Fibroblast of villous mesenchyme (primary cell): ENCODE measurements at places on chromosomes 11 and 22.

DNA sequence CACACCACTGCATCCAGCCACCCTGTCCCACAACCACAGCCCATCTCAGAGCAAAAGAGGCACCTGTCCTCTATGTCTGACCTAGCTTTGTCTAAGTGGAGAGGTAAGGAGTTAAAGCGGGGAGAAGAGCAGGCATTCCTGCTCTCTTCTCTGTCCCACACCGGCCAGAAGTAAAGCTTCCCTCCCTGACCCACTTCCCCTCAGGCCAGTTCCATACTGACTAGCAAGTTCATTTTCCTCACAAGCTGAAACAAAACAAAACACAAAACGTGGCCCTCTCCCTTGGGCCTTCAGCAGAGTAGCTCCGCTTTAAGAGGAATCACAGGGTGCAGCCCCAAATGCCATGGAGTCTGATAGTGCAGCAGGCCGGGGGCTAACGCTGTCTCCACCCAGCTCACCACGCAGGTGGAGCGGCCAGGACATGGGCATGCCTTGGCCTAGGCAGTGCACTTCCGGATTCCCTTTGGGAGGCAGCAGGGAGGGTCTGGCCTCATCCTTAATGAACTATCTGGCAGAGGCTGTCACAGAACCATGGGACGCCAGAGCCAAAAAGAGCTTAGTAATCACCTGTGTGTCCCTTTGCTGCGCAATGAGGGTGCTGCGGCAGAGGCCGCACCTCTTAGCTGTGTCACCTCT lies 34.0 kb downstream of the FLI1 start:
- no peak for DNase-seq

- no peak for DNase-seq
Measured at GRCh38 chr11:2470495-2470894, 25.7 kb downstream of the KCNQ1 start.

GRCh38 chr22:20407829-20408228 lies 13.9 kb downstream of the ZNF74 start:
- DNase-seq = no peak

DNA sequence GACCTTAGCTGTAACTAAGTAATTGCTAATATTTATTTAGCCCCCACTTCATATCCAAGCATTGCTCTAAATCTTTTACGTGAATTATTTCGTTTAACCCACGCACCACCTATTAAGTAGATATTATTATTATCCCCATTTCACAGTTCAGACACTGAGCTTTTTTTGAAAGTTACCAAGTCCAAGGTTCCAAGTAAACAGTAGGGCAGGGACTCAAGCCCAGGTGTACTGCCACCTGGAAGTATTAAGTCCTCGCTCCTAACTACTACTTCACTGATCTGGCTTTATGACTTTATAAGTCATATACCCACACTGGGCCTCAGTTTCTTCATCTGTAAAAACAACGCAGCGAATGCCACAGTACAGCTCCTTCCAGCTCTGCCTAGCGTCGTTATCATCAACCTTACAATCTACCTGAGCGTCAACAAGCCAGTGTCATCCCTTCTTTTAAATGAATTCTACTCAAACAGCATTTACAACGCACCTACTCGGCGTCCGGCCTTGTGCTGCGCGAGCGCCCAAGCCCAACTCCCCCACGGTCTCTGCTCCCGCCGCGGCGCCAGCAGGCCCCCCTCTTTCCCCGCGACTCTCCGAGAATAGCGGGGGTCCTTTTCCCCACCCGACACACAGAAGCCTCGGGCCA lies 624 bp downstream of the TMEM41B start:
- peak; percentile 33 for DNase-seq

GRCh38 chr11:119807841-119808240 lies 78.8 kb upstream of the NECTIN1 start:
- DNase-seq = no peak

GRCh38 chr11:32088117-32088941 lies 2.5 kb upstream of the RCN1 start:
- DNase-seq = peak; percentile 84

DNA sequence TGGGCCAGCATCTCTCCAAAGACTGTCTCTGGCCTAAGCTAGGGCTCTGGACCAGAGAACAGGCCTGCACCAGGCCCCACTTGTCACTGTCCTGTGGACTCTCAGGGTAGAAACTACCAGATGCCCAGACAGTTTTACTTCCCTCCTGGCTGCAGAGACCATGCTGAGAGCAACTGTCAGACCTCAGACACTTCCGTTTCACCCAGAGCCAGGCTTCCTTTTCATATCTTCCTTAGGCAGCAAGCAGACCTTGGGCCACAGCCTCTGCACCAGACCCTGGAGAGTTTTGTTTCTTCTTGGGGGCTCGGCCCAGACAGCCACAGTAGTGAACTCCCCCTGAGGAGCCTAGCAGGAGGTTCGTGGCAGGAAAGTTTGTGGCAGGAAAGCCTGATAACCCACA lies 12.1 kb upstream of the FCHSD2 start:
- no peak for DNase-seq

DNA sequence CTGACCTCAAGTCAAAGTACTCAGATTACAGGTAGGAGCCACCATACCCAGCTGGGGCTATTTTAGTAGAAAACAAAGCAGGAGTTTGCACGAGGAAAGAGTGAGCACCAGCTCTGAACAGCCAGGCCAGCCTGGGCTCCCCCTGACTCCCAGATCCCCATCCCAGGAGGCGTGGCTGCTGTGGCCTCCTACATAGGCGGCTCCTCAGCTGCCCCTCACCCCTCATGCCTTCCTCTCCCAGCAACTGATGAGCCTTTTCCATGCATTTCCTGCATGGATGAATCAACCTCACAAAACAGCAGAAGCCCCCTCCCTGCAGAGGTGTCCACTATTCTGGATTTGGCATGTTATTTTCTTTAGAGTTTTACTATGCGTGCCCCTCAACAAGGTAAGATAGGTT lies 10.5 kb upstream of the FLRT1 start:
- no peak for DNase-seq

DNA sequence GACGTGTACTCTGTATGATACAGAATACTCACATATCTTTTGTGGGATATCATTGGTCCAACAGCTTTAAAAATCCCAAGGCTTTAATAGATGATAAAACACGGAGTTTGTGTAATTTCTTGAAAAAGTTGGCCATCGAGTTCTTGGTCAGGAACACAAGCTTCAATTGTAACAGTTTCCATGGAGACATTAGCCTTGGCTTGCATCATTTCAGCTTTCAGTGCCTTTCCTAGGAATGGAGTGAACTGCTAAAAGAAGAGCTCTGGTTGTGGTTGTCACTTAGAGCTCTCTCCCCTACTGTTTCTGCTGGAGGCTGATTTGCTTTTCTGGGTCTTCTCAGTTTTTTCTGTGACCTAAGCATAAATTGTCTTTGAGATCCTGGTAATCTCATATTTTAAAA lies 14.2 kb downstream of the BMAL1 start:
- no peak for DNase-seq

GRCh38 chr22:38042488-38042790 lies 14.8 kb upstream of the PICK1 start:
- DNase-seq = no peak

- no peak for DNase-seq
Measured at GRCh38 chr11:86553265-86553664, 119.2 kb downstream of the ME3 start.

DNA sequence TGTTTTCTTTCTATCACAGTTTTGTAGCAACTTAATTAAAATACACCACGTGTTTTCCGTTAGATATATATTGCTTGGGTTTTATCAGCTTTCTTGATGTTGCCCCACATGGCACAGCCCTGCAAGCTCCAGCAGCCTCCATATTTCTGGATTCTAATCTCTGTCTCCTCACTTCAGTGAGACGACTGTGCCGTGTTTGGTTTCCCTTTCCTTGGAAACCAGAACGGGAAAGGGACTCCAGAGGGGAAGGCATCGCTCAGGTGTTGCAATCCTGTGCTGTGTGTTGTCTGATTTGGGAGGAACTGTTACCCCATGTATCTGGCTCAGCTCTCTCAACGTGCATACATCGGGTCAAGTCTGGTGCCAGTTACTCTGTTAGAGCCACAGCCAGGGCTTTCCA lies 464.2 kb upstream of the B3GAT1 start:
- DNase-seq = no peak

DNA sequence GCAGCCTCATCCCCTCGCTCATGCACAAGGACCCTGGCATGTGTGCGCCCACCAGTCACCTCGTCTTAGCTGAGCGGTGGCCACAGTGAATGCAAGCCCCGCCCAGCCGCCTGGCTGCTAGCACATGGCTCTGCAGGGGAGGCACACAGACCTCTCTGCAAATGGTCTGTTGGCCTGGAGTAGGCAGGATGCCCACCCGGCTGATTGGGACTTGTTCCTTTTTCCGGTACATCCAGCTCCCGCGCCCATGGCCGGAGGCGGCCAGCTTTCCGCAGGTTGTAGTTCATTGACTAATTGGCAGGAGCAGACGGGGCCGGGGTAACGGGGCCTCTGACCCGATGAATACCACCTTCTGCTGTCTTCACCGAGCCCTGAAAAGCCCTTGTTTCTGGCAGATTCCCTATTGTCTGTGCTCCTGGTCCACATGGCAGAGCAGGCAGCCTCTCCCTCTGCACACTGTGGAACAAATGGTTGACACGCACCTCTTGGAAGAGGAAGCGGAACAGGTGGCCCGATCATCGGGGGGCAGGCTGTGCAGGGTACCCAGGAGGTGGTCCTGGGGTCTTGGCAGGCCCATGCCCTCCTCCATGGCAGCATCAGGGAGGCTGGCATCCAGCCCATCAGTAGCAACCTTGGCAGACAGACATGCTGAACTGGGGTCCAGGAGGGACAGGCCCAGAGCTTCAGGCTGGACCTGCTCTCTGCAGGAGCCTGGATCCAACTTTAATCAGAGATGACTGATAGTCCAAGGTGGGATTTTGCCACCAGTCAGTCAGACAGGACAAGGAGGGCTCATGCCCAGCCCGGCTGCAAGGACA lies 1512.0 kb downstream of the BRD1 start:
- no peak for DNase-seq

DNA sequence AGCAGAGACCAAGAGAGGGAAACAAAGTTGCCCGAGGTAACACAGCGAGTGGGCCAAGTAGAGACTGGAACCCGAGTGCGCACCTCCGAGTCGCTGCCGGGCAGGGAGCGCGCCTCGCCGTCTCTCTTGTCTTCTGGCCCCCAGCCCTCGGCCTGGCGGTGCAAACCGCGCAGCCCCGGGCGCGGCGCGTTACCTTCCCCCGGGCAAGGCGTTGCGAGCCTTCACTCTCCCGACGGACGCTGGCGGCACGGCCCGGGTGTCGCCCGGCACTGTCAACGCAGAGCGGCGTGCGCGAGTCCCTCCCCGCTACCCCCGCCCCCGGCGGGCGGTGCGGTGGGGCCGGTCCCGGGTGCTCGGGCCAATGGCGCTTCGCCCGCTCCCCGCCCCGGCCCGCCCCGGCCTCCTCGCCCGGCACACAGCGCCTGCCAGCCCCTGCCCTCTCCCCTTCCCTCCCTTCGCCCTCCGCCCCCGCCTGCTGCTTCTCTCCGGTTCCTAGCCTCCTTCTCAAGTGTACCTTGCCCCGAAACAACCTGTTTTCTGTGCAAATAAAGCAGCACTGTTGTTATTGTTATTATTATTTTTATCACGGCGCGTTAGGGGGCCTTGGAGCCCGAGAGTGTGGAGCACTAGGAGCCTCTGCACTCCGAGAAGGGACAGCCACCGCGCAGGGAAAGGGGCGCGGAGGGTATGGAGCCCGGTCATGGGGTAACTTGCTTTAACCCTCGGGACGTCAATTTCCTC lies at the start of gene SYTL2:
SYTL2 (minus strand) TSS at position 271 of the 741 bp plus-strand sequence. CDS start 53,416 bp downstream, outside the sequence.
- peak; percentile 44 for DNase-seq

GRCh38 chr22:29596408-29596807 lies 7.0 kb upstream of the NF2 start:
- DNase-seq = no peak

- peak; percentile 16 for DNase-seq
Measured at GRCh38 chr22:39773976-39774539, 119.5 kb downstream of the ENTHD1 start.

- DNase-seq = no peak
Measured at GRCh38 chr11:34916843-34917770, 689 bp downstream of the PDHX start.

DNA sequence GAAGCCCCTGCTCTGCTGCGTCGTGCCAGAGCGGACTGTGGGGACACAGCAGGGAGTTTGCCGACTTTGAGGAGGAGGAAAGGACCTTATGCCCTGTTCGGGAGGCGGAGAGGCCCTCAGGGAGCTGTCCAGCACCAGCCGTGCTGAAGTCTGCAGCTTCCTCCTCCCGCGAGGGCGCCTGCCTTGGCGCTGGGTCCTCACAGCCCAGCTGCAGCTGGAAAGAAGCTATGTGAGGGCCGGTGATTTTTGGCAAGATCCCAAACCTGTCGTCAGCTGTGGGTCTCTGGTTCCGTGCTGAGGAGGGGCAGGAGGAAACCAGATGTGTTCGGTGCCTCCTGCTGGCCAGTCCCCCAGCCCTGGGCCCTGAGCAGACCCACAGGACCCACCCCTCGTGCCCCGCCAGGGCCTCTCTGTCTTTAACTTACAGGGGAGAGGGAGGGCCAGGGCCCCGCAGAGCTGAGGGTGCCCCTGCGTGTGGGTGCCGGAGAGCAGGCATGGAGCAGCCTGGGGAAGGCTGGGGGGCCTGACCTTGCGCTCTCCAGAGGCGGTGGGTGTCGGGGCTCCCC lies 12.0 kb downstream of the BRSK2 start:
- peak; percentile 56 for DNase-seq

DNA sequence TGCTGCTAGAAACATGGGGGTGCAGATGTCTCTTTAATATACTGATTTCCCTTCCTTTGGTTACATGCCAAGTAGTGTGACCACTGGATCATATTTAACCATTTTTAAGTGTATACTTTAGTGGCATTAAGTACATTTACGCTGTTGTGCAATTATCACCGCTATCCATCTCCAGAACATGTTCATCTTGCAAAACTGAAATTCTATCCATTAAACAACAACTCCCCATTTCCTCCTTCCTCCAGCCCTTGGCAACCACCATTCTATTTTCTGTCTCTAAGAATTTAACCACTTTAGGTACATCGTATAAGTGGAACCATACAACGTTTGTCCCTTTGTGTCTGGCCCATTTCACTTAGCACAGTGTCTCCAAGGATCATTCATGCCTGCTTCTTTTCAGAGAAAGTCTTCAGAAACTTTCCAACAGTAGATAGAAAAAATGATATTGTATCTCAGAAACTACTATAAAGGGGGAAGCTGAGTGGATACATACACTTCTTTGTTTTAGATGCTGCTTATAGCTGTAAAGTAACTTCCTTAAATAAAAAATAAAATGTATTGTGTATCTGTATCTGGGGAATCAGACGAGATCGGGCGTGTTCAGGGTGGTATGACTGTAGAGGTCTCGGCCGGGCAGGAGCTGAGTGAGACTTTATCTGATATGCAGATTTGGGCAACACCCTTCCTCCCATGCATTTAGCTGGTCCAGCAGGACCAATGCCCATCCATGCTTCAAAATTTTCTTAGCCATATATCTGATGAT lies 44.6 kb upstream of the ZBED5 start:
- peak; percentile 52 for DNase-seq

DNA sequence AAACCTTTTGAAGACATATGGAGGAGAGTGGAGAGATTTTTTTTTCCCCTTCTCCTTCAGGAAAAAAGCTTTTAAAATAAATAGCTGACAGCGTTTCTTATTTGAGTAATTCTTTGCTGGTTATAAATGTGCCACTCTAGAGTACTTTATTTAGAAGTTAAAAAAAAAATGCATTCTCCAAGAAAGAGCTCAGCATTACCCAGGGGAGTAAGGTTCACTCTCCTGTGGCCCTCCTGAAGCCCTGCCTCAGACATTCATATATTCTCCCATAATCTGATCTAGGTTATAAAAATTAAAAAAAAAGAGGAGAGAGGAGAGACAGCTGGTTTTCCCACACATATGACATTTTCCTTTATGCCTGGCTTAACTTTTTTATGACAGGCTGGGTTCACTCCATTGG lies 545.2 kb upstream of the CADM1 start:
- DNase-seq = no peak
